ENCODE measurements at places on chromosomes 12 and 14.

- DNase-seq: no peak
Measured at GRCh38 chr12:42539696-42540095, 49.9 kb downstream of the PRICKLE1 start.

- no peak for DNase-seq
Measured at GRCh38 chr12:127025545-127025944, 1241.4 kb upstream of the TMEM132C start.

DNA sequence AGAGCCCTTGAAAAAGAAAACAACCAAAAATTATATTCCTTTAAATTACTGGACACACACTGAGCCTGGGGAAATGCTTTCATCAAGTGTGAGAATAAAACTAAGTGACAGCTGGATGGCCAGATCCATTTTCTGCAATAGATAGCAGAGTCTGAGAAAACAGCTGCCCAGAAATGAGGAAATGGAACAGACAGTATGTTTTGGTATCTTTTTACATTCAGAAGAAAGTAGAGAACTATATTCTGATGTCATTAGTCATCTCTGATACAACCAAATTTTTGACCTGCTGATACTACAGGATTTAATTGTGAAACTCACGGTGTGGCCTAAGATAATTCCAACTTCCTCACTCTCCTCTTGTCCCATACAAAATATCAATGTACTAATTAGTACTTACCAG, 78.2 kb downstream of the HMGA2 start:
- no peak for DNase-seq

DNA sequence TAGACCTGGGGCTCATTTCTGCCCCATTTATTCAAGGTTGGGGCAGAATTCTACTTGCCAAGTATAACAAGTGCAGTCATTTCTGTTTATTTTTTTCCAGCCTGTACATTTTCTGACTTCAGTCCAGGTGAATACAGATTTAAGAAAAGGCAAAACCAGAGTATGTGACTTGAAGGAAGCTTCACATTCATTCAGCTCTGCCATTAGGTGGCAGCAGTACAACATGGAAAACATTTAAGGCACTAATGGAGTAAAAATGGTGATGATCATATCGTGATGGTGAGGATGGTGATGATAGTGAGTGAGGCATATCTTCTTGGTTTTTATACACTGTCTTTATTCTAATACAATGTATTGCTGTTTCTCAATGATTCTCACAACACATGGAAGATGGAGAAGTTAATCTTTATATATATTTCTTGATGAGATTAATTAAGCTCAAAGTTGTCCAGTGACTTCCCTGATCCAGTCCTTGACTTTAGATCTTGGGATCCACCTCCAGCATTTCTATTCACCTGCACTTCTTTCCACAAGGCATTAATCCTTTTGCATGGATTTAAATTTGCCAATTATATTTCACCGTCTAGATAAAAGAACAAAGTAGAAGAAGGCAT, 176.7 kb upstream of the SEL1L start:
- DNase-seq: peak; percentile 56

DNA sequence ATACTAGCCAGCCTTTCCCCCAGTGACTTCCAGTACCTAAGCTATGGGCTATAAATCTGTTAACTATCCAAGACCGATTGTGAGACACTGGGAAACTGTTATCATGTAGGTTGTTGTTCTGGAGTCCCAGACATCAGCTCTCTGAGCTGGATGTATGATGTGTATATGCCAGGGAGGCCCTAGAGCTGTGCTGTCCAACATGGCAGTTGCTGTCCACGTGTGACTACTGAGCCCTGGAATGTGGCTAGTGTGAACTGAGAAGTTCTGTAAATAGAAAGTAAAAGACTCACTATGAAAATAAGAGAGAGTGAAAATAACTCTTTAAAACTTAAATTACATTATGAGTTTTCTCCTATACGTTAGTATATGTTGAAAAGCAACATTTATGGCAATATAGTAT, 755.8 kb upstream of the FBXO33 start:
- DNase-seq: no peak

DNA sequence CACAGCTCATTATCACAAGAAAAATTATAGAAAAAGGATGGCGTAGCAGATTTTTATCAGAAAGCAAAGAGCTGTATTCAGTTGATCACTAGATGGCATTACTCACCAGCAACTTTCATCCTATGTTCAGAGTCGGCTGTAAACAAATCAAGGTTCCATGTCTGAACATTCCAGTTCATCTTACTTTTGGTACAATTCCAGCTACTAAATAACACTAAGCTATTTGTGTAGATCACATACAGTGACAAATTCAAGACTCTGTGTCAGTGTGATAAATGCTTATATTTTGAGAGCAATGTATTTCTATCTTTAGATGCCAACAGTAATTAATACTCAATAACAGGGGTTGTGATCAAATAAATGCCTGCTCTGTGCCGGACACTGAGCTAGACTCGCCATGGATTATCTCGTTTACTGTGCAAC, 30.1 kb downstream of the NRDE2 start:
- peak; percentile 31 for DNase-seq

DNA sequence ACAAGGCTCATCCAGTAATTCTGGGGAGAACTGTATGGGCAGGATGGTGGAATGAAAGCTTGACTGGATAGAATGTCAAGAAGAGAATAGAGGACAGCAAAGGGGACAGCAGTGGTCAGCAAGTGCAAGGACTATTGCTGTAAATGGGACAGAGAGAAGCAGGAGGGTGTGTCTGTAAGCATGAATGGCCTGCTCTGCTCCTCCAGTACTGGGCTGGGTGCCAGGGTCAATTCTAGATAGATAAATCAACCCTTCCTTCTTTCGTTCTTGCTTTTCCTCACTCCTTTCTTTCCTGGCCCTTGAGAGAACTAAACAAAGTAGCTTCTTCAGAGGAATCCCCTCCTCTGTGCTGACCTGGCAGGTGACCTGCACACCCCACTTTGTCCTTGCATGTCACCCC, 1019.2 kb downstream of the BCL11B start:
- no peak for DNase-seq

DNA sequence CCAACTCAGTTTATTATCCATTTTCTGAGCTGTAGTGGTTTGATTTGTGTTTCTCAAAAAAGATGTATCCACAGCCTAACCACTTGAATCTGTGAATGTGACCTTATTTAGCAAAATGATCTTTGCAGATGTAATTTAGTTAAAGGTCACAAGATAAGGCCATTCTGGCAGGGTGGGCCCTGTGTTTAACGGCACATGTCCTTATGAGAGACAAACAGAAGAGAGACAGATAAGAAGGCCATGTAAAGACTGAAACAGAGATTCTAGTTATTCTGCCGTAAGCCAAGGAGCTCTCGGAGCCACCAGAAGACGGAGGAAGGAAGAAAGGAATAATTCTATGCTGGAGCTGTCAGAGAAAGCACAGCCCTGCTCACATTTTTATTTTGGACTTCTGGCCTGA, 374.2 kb downstream of the PRKD1 start:
- no peak for DNase-seq

DNA sequence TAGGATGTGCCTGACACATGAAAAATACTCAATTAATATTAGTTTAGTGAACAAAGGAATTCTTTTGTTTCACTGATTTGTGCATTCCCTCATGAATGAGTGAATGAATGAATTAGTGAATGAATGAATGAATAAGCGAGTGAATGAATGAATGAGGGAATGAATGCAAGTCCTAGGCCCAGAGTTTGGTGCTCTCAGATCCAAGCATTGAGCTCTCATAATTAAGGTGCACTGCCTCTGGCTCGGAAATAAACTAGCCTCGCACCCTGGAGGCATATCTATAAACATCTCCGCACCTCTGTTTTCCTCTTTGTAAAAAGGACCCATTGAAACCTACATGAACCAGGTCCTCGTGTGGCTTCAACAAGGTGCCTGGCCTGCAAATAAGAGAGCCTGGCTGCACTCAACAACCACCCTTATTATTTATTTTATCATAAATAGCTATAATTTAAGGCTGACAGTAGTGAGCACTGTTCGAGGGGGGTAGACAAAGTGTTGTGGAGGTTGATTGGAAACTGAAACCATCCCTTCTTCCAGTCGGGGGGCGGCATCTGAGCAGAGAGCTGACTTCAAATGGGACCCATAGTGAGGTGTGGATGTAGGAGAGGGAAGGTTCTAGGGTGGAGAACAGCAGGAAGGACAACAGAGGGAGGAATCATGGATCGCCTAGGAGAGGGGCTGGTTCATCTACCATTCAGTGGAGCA, 316.8 kb downstream of the BCL11B start:
- DNase-seq: no peak

DNA sequence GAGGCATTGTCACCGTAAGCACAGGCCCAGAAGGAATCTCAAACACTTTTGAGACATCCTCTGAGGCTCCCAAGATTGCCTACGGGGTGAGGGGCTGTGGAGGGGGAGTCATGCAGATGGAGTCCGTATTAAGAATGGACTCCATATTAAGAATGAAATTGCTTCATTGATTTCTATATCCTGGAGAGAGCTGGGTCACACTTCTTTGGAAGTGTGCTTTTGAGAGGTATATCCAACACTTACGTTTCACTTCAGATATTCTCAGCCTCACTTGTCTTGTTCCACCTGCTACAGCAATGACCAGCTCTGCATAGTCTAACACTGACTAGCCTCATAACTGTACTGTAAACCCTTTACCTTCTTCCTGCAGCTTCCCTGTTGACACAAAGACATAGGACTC, 62.6 kb upstream of the ARHGAP5 start:
- DNase-seq: no peak

DNA sequence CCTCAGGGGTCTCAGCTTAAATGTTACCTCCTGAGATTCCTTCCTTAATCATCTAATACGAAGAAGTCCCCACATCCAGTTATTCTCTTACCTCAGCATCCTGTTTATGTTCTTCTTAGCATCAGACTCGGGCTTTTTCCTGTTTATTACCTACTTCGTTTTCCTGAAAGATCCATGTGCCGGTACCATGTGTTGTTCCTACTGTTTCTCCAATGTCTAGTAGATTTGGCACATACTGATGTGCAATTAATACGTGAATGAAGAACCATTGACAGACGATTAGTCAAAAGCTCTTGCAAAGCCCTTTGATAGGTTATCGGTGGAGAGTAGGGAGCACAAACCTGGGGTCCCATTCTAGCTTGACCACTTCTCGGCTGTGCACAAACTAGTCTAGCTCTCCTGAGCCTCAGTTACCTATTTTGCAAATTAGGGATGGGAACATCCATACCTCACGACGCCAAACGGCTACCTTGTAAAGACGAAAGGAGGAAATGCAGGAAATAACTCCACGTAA, 735 bp upstream of the MAPKAPK5 start:
- DNase-seq: no peak

DNA sequence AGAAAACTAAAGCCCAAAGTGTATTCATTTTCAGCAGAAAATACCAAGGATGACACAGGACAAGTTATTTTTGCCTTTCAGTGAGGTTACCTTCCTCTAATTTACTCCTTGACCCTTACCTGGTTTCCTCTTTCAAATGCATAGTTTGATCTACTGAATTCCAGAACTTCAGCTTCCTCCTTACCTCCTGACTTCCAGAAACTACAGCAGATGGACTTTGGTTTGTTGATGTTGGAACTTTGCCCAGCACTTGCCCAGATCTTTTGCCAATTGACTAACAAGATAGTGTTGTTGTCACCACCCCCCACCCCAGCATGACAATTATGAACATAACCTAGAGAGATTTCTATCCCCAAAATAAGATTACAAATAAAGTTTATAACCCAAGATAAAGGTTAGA, 63.2 kb downstream of the NAV3 start:
- peak; percentile 8 for DNase-seq

GRCh38 chr14:61927520-61927919, 165.3 kb downstream of the SNAPC1 start:
- DNase-seq: no peak

GRCh38 chr12:2570562-2570961, 224.2 kb upstream of the FKBP4 start:
- DNase-seq: no peak

GRCh38 chr14:101922866-101923265, 41.5 kb upstream of the DYNC1H1 start:
- no peak for DNase-seq

- DNase-seq: no peak
Measured at GRCh38 chr14:104440297-104440956, 139.1 kb upstream of the C14orf180 start.

GRCh38 chr12:44875954-44876543, at the start of gene NELL2:
NELL2 (minus strand) TSS chr12:44876315; CDS start chr12:44875869, 446 bp downstream.
- DNase-seq: peak; percentile 41

- no peak for DNase-seq
Measured at GRCh38 chr12:2893007-2893406, 2.3 kb downstream of the TULP3 start.

DNA sequence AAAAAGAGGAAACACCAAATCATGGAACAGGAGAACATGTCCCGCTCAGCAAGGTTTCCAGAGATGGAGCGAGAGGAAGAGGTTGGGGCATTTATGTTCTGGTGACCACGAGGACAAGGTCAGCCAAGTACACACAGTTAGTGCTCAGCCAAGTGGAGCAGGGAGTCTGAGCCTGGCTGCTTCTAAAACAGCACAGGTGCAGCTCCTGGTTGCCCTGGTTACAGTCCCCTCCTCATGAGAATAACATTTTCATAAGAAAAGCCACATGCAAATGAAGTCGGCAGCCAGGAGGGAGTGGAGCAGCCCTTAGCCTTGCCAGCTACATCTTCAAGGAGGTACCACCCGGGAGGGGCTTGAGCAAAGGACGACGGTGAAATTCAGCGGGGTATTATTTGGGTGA, 81.8 kb downstream of the NOS1 start:
- DNase-seq: peak; percentile 70

DNA sequence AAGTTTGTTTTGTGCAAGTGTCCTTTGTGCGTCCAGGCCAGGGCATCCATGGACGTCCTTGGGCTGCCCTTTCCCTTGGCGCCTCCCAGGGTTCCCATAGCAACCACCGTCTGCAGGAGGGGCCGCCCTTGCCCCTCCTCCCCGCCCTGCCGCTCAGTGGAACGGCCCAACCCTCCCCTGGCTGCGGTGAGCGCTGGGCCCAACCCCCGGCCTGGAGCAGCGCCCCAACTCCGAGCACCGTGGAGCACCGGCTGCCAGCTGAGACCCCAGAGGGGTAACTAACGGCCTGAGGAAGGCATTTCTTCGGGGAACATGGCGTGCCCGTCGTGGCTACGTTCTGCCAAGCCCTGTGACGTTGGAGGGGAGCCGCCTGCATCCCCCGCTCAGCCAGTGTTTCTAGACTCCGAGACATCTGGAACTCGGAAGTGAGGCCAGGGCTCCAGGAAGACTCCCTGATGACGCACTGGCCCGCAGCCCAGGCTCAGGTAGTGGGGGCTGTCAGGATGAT, 5.3 kb upstream of the ACACB start:
- no peak for DNase-seq

GRCh38 chr14:64801800-64802199, 77.9 kb downstream of the SPTB start:
- DNase-seq: no peak

- DNase-seq: no peak
Measured at GRCh38 chr12:76909290-76909689, 30.5 kb upstream of the CSRP2 start.

GRCh38 chr12:5912011-5912410, 33.0 kb downstream of the ANO2 start:
- DNase-seq: no peak

- no peak for DNase-seq
Measured at GRCh38 chr12:24950231-24950834, 1.4 kb upstream of the BCAT1 start.
